ENCODE measurements at places on chromosomes 5 and 9. TPM values are rescaled to one million over a fixed set of nuclear protein-coding genes. Genes with fewer than 3 reads are reported as not detected.
A peak's percentile ranks its signal among the peaks of the same experiment; 100 is the strongest.

GLRA1 gene
- polyA plus RNA-seq, result not detected

CD14 gene
- 22.3 TPM for polyA plus RNA-seq

GFI1B gene
- polyA plus RNA-seq, result not detected

- DNase-seq, result no peak
Observed at GRCh38 chr5:147276497-147276896, 41.7 kb downstream of the STK32A start.

GRCh38 chr5:154642499-154643245 is 112.5 kb upstream of the LARP1 start:
- no peak for DNase-seq

DNA sequence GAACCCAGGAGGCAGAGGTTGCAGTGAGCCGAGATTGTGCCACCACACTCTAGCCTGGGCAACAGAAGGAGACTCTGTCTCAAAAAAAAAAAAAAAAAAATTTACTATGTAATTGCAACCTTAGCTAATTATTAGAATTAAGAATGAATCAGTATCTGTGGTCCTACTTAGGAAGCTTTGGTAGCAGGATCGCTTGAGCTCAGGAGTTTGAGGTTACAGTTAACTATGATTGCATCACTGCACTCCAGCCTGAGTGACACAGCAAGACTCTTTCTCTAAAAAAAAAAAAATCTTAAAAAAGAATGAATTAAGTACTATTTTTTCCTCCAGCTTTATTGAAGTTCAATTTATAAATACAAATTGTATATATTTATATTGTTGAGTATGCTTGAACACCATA is 16.7 kb downstream of the NDUFAF2 start:
- DNase-seq, result no peak

- no peak for DNase-seq
Observed at GRCh38 chr5:124743602-124744169, 2.8 kb downstream of the ZNF608 start.

- peak; percentile 87 for DNase-seq
Observed at GRCh38 chr5:153974131-153974812, 64.4 kb downstream of the FAM114A2 start.

DNA sequence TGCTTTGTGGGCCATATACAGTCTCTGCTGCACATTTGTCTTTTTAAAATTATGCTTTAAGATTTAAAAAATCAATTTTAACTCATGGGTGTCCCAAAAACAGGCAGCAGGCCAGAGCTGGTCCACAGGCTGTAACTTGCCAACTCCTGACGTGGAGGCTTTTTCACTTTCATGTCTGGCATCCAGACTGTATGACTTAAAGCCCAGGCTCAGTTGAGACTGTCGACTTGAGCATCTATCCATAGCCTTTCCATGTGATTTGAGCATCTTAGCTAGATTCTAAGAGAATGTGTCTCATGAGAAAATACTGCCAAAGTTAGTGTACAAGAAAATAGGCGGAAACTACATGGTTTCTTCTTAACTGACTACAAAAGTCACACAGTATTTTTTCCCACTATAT is 559.0 kb upstream of the TUSC1 start:
- DNase-seq, result no peak

DNA sequence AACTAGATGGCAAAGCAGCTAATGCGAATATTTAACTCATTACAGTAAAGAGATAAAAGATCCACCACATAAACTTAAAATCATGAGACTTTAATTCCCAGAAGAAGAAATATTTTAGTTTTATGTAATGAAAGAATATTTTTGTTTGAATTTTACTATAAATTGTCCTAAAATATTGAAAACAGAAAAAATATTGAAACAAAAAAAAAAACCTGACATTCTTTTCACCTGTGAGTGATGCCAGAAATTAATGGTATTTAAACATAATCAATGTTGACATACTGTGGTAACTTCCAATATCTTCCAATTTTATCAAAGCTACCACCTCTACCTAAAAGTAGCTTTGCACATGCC is 153.2 kb downstream of the MEF2C start:
- DNase-seq, result no peak

DNA sequence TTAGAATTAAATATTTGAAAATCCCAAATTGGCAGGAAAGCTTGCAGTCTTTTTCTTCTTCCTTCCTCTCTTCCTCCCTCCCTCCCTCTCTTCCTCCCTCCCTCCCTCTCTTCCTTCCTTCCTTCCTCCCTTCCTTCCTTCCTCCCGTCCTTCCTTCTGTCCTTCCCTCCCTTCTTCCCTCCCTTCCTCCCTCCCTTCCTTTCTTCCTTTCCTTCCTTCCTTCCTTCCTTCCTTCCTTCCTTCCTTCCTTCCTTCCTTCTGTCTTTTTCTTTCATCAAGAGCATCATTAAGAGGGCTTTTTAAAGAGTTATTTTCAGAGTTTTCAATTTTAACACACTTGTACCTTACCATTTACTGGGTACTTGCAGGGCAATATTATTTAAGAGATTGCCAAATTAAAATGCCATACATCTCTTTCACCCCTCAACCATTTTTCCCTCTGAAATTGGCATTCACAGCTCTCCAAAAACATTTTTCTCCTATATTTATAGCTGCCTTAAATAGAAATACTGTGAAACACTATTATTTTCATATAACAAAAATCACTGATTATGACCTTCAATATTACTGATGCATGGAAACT is 99.2 kb upstream of the C6 start:
- DNase-seq, result no peak

- no peak for DNase-seq
Observed at GRCh38 chr5:132467287-132467984, 23.1 kb downstream of the IRF1 start.

GRCh38 chr5:151134228-151134627 is 23.4 kb downstream of the ANXA6 start:
- DNase-seq, result no peak

- no peak for DNase-seq
Observed at GRCh38 chr9:121610638-121610953, 40.8 kb upstream of the DAB2IP start.

DNA sequence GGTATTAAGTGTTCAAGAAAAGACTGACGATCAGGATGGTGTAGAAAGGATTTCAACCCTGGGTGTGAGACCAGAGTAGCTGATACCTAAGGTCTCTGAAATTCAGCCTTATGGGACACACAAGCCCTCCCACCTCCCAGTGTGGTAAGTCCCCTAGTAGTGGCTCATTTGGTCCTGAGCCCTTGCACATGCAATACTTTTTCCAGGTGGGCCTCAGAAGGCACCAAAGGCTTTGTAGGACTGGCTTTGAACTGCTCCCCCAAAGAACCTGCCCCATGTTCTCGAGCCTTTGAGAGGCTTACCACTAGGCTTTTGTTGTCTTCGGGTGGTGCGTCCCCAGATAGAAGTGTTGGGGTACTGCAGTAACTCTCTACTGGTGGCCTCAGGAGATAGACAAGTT is 803 bp downstream of the GARIN3 start:
- DNase-seq, result no peak

- peak; percentile 13 for DNase-seq
Observed at GRCh38 chr9:119652931-119653330, 283.7 kb upstream of the BRINP1 start.

- no peak for DNase-seq
Observed at GRCh38 chr9:93224591-93224990, 40.7 kb downstream of the WNK2 start.

All from brain (organoid and tissue), 16 donors.